ENCODE measurements at places on chromosomes 11 and 22.

DNA sequence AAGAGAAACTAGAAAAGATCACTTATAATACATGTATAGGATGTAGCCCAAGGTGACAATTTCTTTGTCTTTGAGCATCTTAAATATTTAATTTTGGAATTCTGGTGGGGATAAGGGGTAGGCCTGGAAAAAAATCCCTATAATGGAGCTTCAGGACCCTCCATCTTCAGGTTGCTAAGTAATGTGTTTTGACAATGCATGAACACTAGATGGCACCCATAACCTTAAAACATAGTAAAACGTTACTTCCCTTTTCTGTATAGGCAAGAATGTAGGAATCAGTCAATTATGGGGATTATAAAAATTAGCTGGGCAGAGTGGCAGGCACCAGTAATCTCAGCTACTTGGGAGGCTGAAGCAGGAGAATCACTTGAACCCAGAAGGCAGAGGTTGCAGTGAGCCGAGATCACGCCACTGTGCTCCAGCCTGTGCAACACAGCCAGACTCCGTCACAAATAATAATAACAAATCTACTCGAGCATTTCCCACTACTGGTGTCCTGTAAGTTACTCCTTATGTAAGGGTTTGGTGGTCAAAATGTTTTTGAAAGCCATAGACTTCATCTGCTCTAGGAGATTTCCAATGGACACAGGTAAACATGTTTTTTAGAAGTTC lies 541.9 kb upstream of the CCDC90B start:
- DNase-seq: peak; percentile 39

- DNase-seq: no peak
Observed at GRCh38 chr11:129590030-129590752, 214.5 kb downstream of the BARX2 start.

DNA sequence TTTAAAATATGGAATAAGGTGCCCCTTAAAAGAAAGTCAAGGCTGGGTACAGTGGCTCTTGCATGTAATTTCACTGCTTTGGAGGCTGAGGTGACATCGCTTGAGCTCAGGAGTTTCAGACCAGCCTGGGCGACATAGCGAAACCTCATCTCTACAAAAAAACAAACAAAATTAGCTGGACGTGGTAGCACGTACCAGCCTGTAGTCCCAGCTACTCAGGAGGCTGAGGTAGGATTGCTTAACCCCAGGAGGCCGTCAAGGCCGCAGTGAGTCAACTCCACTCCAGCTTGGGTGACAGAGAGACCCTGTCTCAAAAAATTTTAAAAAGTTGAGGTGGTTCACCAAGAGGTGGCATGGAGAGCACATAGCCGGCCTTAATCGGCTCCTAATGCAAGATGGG lies 17.7 kb upstream of the ADORA2A start:
- DNase-seq: peak; percentile 71

DNA sequence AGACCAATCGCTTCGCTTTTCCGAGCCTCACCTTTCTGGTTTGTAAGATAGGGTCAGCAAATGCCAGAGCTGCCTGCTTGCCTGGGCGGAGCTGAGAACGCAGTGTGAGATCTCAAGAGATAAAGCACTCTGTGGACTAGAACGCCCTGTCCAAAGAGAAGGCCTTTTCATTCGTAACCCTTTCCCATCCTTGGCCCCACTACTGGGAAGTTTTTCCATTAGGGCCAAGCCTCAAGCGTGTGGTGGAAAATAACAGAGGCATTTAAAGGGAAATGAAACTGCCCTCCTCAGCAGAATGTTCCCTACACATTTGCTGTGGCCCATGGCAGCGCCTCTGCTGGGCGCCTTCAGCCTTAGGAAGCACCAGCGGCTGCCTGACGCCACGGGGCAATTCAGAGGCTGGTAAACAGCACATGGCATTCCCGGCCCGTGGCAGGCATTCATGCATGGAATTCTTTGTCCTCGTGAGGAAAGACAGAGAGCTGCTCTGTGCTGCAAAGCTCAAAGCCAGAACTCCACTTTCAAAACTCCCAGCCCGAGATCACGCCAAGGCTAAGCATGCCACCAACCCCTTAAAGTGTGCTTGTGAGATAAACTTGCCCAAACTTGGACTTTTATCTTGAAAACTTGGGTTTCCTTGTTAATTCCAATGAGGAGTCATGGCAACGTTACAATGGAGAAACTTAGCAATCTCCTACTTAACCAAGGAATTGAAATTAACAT lies 38.1 kb downstream of the AHNAK start:
- DNase-seq: peak; percentile 88

DNA sequence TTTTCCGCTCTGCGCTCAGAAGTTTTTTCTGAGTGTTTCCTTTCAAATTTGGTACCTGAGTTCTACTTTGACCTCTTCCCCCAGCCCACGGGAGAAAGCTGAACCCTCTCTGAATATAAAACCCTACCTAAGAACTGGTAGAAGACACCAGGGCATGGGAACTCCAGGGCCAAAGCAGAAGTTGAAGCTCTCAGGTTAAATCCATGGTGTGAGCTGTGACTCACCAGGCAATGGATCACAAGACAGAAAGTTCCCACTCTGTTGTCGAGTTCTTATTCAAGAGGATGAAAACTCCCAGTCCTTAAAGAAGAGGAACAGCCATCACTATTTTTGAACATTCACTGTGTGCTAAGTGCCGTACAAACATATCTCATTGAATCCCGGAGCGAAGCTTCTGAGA lies 8.9 kb downstream of the TMEM218 start:
- peak; percentile 19 for DNase-seq

DNA sequence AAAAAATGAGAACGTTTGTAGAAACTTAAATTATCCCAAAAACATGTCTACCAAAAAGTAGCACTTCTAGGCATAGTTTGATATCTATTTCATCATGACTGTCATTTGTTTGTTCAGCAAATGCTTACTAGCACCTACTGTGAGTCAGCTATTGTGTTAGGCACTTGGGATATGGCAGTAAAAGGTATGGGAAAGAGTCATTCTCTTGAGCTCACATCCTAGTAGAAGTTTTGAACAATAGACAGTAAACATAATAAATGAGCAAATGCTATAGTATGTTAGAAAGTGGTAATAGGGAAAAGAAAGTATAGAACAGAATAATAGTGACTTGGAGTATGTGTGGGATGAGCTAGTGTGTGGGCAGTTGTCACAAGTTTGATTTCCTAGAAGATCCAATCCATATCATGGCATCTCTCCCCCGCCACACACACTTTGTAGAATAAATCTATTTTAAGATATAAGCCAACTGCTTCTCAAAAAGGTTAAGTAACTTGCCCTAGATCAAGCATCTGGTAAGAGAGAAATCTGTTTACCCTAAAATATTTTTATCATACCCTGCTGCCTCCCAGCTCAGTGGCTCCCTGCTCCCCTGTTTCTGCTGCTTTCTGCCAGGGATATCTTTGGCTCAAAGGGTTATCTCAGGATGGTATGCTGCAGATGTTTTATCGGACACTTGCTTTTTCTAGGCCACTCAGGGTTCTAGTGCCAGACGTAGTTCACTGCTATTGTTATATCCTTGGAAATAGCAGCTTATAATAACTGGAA lies 129.7 kb downstream of the NCAM1 start:
- no peak for DNase-seq

- no peak for DNase-seq
Observed at GRCh38 chr11:118625036-118625690, 17.7 kb downstream of the PHLDB1 start.

DNA sequence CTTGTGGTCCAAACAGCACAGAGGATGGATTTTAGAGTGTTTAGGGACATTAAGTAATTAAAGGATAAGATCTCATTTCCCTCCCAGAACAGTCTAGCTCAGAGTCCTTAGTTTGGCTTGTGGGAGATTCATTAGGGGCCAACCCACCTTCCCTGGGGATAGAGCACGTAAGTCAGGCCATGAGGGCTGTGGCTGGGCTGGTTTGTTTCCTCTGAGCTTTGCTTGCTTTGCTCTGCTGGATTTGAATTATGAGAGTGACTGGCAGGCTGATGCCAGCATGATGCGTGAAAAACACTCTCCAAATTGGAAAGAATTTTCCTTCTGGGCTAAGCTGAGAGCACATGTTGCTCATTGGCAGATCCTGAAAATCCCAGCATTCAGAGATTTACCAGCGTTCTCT lies 84.7 kb upstream of the HEPHL1 start:
- DNase-seq: no peak

DNA sequence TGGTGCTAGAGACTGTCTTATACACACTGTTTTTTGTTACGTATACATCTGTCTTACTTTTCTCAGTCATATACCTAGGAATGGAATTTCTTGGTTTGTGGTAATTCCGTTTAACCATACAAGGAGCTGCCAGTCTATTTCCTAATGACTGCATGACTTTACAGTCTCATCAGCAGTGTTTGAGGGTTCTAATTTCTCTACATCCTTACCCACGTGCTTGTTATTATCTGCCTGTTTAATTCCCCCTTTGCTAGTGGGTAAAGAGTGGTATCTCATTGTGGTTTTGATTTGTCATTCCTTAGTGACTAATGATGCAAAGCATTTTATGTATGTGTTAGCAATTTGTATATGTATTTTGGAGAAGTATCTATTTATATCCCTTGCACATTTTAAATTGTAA lies 1008.0 kb downstream of the FAM181B start:
- peak; percentile 43 for DNase-seq

DNA sequence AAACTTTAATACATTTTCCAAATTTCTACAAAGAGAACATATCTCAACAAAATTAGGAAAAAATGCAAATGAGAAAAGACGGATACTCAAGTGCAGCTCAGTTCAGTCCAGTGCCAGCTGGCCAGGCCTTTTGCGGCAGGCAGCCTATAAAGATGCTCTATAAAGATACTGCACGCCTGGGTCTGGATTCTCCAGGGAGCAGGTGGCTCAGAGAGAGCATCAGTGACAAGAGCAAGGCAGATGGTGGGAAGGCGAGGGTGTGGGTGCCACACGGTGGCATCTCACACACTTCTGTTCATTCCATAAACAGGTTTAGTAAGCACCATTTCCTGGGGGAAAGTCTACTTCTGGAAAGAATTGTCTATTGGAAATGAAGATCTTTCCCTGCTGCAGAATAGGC lies 18.1 kb upstream of the SCN3B start:
- no peak for DNase-seq
